ENCODE measurements at places on chromosomes 11 and 22.
A peak's percentile ranks its signal among the peaks of the same experiment; 100 is the strongest.

GRCh38 chr11:8256271-8257002, 7.2 kb downstream of the LMO1 start:
- no peak for DNase-seq

DNA sequence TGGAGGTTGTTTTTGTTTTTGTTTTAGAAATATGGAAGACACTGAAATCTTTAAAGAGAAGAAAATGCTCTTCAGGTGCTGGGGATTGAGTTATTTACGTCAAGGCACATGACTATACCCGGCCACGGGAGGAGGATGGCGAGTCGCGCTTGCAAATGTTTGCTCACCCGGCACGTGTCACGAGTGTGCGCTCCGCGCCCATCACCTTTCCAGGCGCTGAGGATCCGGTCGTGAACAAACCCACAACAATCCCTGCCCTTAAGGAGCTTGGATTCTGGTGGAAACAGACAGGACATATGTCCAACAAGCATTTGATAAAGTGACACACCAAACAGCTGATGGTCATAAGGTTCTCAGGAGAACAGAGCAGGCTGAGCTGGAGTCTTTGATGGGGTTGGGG, 715.5 kb downstream of the BRD1 start:
- no peak for DNase-seq

GRCh38 chr11:124800226-124800929, at the start of gene MSANTD2:
Gene MSANTD2 (minus strand): TSS chr11:124800406. CDS start chr11:124800380, 26 bp downstream.
- peak; percentile 83 for DNase-seq

DNA sequence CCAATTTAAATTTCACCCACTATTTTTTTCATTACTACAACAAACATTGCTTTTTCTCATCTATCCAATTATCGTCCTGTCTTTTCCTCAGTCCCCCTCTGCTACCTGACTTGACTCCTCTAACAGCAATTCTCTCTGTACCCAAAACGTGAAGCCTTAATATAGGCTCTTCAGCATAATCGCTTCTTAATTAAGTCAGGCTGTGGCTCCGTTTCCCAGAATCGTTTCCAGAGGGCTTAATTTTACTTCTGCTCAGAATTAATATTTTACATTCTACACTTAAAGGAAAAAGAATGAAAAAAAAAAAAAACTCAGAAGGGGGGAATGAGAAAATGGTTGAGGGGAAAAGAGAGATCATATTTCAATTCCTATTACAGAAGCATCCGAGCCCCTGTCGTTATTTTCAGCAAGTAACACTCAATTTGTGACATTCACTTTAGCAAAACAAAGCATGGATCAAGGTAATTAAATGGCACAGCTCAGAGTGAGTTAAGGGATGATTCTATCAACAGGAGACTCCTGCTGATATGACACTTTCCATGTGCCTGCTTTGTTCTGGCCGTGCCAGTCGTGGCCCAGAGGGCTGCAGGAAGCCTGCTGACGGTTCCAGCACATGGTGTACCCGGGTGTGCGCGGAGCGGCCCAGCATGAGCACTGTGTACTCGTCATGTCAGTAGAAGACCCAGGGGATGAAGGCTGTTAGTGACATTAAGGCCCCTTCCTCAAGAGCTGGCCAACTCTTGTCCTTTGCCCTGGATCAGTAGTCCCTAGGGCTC, 272.5 kb downstream of the NTM start:
- no peak for DNase-seq

- DNase-seq = no peak
Observed at GRCh38 chr22:43154887-43155536, 3.7 kb downstream of the TSPO start.

- no peak for DNase-seq
Observed at GRCh38 chr22:16956290-16956689, 51.7 kb downstream of the GAB4 start.

GRCh38 chr11:119108146-119108856, 1.2 kb downstream of the C2CD2L start:
- DNase-seq = no peak

DNA sequence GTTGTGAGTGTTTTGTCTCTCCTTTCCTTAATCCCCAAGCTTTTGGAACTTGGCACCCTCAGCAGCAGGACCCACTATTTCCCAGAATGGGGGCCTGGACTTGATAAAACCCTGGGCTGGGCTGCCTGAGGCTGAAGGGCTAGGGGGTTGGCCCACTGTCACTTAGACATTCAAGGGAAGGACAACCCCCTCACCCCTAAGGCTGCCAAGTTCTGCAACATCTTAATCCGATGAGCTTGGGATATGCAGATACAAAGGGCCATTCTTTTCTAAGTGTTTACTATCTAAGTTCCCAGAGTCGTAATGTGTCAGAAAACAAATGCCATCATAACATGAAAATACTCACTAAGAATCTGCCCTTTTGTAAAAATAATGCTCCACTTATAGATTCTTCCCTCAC, 42.9 kb downstream of the IRAG1 start:
- DNase-seq = no peak

DNA sequence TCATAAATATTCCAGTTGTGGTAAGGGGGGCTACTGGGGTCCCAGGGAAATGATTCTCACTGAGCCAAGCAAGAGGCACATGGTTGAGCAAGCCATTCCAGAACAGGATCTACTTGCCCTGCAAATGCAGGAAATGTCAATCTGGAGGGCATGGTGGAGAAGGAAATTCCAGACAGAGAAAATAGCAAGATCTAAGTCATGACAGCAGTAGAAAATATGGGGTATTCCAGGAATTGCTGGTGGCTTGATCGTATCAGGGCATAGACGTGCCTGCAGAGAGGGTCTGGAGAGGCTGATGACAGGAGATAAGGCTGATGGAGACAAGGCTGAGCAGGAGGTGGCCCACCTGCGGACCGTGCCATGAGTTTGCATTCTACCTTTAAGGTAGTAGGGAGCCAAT, 566.3 kb upstream of the CADM1 start:
- DNase-seq = peak; percentile 25

DNA sequence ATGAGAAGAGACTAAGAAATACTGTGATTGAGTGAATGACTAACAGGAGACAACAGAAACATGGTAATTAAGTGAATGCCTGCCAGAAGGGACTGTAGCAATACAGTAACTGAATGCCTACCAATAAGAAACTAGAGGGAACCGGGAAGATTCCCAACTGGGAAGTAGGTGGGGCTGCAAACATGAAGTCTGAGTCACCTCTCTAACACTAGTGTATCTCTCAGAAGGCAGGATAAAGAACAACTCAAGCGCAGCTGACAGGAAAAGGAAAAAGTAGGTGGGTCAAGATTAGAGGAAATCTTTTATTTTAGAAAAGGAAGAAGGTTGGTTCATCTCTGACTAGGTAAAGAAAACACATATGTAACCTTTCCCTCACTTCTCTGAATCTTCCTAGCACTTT, 14.0 kb downstream of the C11orf42 start:
- DNase-seq = peak; percentile 80

- DNase-seq = no peak
Observed at GRCh38 chr11:120689596-120690275, 178.2 kb downstream of the GRIK4 start.

DNA sequence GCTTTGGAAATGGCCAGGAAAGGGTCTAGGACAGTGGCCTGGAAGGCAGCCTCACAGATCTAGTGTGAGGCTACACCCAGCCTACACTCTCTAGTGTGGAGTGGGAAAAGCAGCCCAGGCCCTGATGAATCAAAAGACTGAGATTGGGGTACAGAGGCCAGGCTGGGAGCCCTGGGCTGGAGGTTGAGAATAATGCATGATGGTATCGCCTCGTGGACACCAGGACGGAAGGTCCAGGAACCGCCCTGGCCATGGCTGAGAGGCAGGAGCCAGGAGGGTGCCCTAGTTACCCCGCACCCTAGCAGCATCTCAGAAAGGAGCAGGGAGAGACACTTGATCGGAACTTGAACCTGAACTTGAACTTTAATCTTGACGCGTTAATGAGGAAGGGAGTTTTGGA, 40.5 kb upstream of the NFAM1 start:
- no peak for DNase-seq

GRCh38 chr11:124935548-124936514, at the start of gene HEPACAM:
Gene HEPACAM (minus strand): TSS chr11:124936047. CDS start chr11:124936006, 41 bp downstream.
- DNase-seq = no peak

Data from fibroblast of skin of right quadriceps (primary cell).